Cortex of kidney (tissue), 1 donor: ENCODE measurements at places on chromosomes 6 and 20.

GRCh38 chr6:125802943-125803377 lies 12.2 kb downstream of the NCOA7 start:
- no peak for DNase-seq

DNA sequence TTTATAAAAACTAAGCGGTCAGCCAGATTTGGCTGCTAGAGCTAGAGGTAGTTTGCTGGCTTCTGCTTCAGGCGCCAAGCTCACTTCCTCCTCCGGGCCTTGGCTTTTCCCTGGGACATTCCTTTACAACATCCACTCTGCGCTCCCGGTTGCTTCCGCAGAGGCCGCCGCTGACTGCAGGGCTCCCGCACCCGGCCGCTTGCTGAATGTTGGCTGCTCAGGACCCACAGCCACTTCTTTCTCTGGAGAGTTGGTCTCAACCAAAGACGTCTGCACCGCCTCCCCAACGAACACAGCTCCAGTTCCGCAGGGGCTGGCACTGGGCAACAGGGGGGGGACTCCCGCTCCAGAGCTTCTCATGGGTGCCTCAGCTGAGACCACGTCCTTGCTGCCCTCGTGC lies 282.8 kb downstream of the TFAP2C start:
- DNase-seq: no peak

GRCh38 chr6:41657131-41658094 lies 19.1 kb downstream of the MDFI start:
- no peak for DNase-seq

- no peak for DNase-seq
These were observed 86.5 kb downstream of the LYRM4 start for GRCh38 chr6:5174244-5174643.

GRCh38 chr6:23175391-23175790 lies 606.0 kb downstream of the HDGFL1 start:
- DNase-seq: no peak

- no peak for DNase-seq
These were observed at the start of gene TCF21 for GRCh38 chr6:133888929-133889556. Gene TCF21 (plus strand): TSS chr6:133889113. CDS start chr6:133889398, 285 bp downstream.

- DNase-seq: no peak
These were observed 3.6 kb upstream of the PHF1 start for GRCh38 chr6:33407132-33407718.

GRCh38 chr6:116144605-116145004 lies 18.7 kb upstream of the COL10A1 start:
- DNase-seq: no peak

- DNase-seq: no peak
These were observed 689.7 kb downstream of the EPM2A start for GRCh38 chr6:145045582-145045981.

DNA sequence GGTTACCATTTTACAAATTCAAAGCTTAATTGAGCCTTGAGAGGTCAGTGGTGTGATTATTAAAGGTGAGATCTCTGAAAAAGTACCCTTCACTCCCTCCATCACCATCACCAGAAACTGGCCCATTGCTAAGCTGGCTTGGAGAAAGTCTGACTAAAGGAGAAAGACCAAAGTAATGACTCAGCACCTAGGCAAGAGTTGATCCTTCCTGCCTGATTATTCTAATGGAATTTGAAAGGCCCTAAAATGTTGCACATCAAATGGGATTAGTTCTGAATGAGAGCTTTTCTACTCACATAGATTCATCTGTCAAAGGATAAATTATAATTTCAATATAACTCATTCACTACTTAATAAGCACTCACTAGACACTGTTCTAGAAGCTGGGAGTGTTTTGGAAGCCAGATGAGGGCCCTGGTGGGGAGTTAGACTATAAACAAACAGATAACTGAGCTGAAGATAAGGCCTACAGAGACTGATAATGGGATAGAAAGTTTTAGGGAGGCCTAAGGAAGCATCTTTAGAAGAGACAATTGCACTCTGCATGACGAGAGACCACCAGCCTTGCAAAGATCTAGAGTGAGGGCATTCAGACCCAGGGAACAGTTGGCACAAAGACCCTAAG lies 366.7 kb downstream of the SYNE1 start:
- no peak for DNase-seq

- no peak for DNase-seq
These were observed 32.6 kb upstream of the MPC1 start for GRCh38 chr6:166415306-166415705.

DNA sequence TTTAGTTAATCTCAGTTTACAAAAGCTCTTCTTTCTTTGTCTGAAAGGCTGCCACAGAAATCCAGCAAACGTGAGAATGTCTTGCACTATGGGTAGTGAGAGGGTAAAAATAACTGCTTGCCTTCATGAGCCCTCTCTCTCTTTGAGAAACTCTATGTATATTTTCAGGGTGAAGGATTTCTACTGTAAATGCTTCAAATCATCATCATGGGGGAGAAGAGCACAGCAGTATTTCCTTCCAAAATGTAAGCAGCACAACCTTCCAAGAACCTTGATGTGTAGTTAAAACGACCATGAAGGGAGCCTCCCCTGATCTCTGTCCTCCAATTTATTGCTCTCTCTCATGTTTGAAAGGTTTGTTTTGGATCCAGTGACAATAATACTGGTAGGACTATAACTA lies 141.3 kb upstream of the CENPW start:
- no peak for DNase-seq

- no peak for DNase-seq
These were observed 111.0 kb downstream of the SOBP start for GRCh38 chr6:107600936-107601335.

- DNase-seq: no peak
These were observed 89.0 kb downstream of the SLC2A10 start for GRCh38 chr20:46798430-46798829.

DNA sequence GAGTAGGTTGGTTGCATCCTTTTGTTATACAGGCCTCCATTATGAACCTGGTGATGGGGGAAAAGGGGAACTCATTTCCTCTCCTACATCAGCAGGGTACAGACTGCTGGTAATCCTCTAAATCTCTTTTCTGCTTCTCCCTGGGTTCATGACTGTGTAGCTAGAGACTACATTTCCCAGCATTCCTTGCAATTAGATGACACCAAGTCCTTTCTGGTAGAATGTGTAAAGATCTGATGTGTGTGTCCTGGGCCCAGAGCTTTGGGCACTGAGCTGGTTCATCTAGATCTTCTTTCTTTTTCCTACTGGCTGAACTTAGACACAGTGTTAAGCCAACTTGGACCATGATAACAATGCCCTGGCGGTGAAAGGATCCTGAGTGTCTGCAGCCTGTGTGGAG lies 104.7 kb upstream of the IFNGR1 start:
- DNase-seq: no peak

DNA sequence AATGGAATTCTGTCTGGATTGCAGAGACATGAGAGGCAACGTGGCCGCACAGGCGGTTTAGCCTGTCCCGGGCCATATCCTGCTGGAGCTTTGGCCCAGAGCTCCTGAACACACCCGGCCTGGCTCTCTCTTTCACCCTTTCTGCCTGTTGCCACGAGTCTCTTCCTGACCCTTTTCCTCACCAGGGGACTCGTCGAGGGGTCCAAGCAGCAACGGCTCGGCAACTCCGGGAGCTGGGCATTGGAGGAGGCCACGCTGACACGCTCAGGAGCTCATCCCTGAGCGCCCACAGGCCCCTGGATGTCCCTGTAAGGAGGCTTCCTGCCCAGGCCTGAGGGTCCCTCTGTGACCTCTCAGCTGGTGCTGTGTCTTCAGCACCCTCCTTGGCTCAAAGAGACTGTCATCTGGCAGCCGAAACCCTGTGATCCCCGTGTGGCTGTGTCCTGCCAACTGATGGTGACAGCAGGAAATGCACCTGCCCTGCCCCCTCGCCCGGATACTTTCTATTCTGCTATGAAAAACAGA lies 103.8 kb downstream of the RNASET2 start:
- DNase-seq: no peak

- DNase-seq: no peak
These were observed 339.6 kb downstream of the ARHGAP18 start for GRCh38 chr6:129370268-129370916.

GRCh38 chr20:41004531-41005360 lies 23.9 kb upstream of the TOP1 start:
- DNase-seq: no peak

DNA sequence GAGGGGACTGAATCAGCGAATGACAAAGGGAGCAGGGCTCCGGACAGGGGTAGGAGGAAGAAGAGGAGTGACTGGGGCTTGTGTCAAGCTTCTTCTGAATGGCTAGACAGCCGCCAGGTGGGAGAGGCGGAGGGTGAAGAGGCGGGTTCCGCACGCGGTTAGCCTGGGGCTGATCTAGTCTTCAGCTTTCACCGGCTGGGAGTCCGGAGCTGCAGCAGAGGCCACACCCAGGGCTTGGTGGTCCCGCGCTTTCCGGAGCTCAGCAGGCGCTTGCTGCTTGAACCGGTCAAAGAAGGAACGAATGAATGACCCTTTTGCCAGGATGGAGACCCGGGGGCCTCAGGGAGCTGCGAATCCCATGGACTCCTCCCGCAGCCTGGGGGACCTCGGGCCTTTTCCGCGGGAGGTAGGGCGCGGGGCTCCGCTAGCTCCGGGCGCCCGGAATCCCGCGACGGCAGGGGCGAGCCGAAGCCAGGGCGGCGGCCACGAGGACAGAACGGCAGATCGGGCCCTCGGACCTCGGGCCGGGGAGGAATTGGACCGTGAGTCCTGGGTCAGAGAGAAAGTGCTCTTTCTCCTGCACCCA lies at the start of gene C6orf141:
TSS of gene C6orf141 (plus strand) at position 177 of the 586 bp plus-strand sequence. CDS start at position 302, 125 bp downstream.
- no peak for DNase-seq

DNA sequence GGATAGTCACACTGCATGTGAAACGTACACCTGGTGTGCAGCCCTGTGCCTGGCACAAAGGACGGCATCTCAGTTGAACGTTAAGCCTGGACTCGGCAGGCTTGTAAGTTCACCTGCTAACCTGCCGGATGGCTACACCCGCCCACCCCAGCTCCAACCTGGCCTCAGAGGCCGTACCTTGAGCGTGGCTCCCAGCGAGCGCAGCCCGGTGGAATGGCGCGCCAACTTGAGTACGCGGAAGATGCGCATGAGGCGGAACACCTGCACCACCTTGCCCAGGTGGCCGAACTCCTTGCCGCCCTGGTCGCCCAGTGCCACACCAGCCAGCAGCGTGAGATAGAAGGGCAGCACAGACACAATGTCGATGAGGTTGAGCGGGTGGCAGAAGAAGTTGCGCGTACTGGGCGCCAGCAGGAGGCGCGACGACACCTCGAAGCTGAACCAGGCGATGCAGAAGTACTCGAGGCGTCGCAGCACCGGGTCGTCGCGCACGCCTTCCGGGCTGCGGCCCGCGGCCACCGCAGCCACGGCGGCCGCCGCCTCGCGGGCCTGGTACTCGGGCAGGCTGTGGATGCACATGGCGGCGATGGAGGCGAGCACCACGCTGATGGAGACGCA lies 3.3 kb downstream of the KCNS1 start:
- no peak for DNase-seq

DNA sequence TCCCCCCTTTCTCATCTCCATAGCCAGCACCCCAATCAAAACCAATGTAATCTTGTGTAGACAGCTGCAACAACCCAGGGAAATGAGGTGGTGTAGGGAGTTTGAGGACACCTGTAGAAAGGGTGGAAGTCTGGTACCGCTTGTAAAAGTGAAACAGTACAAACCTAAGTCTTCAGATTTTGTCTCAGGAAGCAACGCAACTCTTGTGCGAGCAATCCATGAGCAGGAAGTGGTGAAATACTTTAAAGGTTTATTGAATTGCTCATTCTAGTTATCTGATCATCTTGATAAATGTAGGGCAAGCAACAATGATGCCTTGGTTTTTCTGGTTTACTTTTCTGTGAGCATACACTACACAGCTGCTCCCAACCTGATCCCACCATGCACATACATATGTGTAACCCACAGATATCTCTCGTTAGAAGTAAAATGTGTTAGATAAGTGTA lies 71.1 kb upstream of the THEMIS start:
- DNase-seq: no peak

DNA sequence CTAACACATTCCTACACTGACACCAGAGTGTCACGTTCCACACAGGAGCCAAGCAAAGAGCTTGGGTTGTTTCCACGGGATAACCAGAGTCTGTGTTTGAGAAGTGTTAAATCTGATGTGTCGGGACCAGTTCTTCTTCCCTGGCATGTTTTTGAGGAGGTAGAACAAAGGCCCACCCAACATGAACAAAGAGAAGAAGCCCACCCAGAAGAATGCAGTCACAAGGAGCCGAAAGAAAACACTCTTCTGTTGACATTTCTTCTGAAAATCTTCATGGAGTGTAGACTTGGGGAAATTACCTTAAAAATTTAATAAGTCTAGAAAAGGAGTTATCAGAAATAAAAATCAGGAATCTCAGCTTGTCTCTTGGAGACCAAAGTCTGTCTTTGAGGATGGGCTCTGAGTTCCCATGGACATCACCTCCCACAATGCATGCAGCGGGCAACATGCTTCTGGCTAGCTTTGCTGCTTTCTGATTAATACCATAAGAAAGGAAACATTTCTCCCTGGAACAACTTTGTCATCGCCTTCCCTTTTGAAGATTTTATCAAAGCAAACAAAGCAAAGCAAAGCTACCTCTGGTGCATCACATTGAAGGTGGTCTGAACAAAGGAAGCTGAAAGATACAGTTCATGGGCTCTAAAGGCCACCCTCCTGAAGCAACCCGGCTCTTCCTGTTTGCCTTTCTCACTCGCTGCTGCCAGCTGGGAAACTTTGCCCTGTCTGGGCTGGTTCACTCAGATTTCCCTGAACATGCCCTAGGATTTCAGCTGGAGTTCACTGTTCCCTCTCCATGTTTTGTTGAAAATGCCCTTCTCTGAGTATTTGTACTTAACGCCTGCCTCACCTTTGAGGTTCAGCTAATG lies 448.1 kb downstream of the KIF16B start:
- DNase-seq: no peak

GRCh38 chr20:59221049-59221706 lies 57.6 kb downstream of the ZNF831 start:
- no peak for DNase-seq

- no peak for DNase-seq
These were observed 92.0 kb upstream of the AFDN start for GRCh38 chr6:167734662-167735083.

GRCh38 chr6:158150701-158151100 lies 17.4 kb downstream of the SERAC1 start:
- DNase-seq: no peak

GRCh38 chr20:31363295-31363694 lies 5.1 kb upstream of the DEFB118 start:
- DNase-seq: no peak

DNA sequence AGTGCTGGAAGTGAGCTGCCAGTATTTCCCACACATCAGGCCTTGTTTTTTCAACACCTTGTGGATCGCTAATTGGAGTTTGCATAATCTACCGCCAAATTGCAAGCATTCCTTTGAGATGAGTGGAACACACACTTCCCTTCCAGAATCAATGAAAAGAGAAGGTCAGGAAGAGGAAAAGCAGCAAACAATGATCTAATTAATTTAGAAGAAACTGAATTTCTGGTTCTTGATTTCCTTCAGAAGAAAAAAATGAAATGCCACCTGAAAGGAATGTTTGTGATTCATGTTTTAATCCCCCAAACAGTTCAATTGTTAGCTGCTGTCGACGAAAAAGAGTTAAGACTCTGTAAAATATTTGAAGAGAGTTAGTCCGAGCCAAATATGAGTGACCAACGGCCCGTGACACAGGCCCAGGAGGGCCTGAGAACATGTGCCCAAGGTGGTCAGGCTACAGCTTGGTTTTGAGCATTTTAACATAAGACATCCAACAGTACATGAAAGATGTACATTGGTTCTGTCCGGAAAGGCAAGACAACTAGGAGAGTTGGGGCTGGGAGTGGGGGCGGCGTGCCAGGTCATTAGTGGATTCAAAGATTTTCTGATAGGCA lies 182.3 kb downstream of the MTFR2 start:
- no peak for DNase-seq

- DNase-seq: no peak
These were observed 19.6 kb downstream of the ANGPT4 start for GRCh38 chr20:896501-897025.
